ENCODE measurements at places on chromosomes 7 and 10. TPM values are rescaled to one million over a fixed set of nuclear protein-coding genes. Genes with fewer than 3 reads are reported as not detected.

Gene TMEM229A
- not detected for total RNA-seq

Gene LIPK
- not detected for total RNA-seq

Gene EGR2
- total RNA-seq, result 1.5 TPM

Gene HOXA2
- total RNA-seq, result 0.71 TPM

Gene ANKRD61
- total RNA-seq, result 0.22 TPM

Gene UTF1
- total RNA-seq, result not detected

Gene LGI1
- 21.1 TPM for total RNA-seq

Gene BEND7
- total RNA-seq, result 5.6 TPM

Gene ATOH7
- 0.13 TPM for total RNA-seq

Gene COBL
- total RNA-seq, result 60.6 TPM

Gene TUBB8
- 0.09 TPM for total RNA-seq

Gene ANKRD7
- 0.62 TPM for total RNA-seq

Gene MYPN
- total RNA-seq, result 69.2 TPM

Gene SUN3
- not detected for total RNA-seq

Gene ADGRA1
- 0.80 TPM for total RNA-seq

Gene ZNF804B
- total RNA-seq, result under 0.01 TPM

Gene TAC1
- 2.0 TPM for total RNA-seq

Gene SEC23IP
- 23.0 TPM for total RNA-seq

Gene SYCE1
- total RNA-seq, result 0.13 TPM

Gene CPA2
- total RNA-seq, result 0.44 TPM

Gene GNAI1
- total RNA-seq, result 37.2 TPM

Gene JAKMIP3
- 0.27 TPM for total RNA-seq

Gene GIMAP1
- total RNA-seq, result 3.1 TPM

Gene ANKRD2
- 27.6 TPM for total RNA-seq

Gene TBC1D12
- 11.4 TPM for total RNA-seq

All from muscle of leg (tissue), 16 donors.